M059J (cell line): ENCODE measurements at places on chromosomes 6 and 20. TPM values are rescaled to one million over a fixed set of nuclear protein-coding genes. Genes with fewer than 3 reads are reported as not detected.

Gene HLA-F
- total RNA-seq: 379 and 414 TPM in 2 replicates

GRCh38 chr6:19795211-19795610 lies 42.0 kb upstream of the ID4 start:
- DNase-seq: no peak

GRCh38 chr20:36407199-36407733 lies 101.1 kb downstream of the DLGAP4 start:
- peak; percentile 73 for DNase-seq

DNA sequence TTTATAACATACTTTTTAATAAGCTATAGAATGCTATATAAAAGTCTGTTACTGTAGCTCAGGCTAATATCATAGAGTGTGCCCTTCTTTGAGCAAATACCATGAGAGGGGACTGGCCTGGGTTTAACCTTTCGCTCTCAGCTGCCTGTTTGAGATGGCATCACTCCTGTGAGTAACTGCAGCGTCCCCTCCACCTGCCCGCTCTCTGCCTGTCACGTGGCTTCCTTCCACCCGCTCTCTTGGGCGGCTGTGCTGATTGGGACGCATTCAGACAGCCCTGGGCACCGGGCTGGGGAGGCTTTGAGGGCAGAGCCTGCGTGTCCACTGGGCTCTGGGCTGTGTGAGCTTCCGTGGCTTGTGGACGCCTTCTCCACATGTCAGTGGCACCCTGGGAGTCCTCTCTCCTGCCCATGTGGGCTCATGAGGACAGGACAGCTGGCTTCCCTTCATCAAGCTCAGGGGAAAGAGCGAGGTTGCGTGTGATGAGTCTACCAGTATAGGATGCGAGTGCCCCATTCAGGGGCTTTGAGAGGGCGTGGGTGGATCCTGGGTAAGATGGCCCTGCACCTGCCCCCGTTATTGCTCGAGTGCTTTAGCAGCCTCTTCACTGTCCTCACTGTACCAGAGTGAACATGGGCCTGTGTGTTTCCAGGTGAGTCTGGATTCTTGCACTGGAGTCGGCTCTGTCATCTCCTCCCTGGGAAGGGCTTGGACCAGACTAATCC lies 10.7 kb upstream of the C20orf204 start:
- DNase-seq: no peak

DNA sequence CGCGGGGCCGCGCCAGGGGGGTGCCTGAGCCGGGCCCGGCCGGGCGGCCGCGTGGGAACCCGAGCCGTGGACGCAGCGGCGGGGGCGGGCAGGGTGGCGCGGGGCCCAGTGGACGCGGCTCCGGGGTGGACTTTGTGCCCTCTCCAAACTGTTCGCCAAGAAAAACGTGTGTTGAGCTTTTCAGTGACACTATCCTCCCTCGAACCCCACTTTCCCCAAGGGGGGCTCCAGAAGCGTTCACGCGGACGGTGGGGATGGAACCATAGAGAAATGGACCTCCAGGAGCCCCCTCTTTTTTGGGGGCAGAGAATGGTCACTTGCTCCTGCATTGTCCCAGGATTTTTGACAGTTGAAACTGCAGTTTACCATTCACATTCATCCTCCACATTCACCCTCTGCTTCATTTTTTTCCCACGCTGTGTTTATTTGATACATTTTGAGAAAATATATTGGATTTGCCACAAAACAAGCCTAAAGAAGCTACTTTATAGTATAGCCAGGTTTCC lies 2.9 kb upstream of the HIVEP1 start:
- no peak for DNase-seq

GRCh38 chr20:38635721-38636288 lies 34.2 kb downstream of the ARHGAP40 start:
- DNase-seq: peak; percentile 73
